NCI-H2107 (cell line): ENCODE measurements at places on chromosomes 6 and 20.

DNA sequence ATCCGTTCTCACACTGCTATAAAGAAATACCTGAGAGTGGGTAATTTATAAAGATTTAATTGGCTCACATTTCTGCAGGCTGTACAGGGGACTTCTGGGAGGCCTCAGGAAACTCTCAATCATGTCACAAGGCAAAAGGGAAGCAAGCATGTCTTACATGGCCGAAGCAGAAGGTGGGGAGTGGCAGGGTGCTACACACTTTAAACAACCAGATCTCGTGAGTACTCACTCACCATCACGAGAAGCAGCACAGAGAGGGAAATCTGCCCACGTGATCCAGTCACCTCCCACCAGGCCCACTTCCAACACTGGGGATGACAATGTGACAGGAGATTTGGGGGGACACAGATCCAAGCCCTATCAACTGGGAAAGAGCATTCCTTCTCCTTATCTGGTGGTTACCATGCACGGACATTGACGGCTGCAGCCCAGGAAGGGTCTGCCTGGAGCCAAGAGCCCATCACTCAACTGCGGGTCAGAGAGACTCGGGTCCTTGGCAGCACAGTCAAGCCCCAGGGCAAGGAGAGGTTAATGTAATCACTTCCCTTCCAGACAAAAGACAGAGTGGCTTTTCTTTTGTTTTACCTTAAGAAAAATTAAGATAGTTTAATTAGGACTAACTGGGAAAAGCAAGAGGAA, 112.3 kb upstream of the CST7 start:
- no peak for DNase-seq

- DNase-seq = no peak
Measured at GRCh38 chr20:24979036-24979960, 13.3 kb downstream of the APMAP start.

GRCh38 chr6:41655646-41656001, 17.4 kb downstream of the MDFI start:
- DNase-seq = no peak

- no peak for DNase-seq
Measured at GRCh38 chr20:48603819-48604405, 223.9 kb downstream of the PREX1 start.

DNA sequence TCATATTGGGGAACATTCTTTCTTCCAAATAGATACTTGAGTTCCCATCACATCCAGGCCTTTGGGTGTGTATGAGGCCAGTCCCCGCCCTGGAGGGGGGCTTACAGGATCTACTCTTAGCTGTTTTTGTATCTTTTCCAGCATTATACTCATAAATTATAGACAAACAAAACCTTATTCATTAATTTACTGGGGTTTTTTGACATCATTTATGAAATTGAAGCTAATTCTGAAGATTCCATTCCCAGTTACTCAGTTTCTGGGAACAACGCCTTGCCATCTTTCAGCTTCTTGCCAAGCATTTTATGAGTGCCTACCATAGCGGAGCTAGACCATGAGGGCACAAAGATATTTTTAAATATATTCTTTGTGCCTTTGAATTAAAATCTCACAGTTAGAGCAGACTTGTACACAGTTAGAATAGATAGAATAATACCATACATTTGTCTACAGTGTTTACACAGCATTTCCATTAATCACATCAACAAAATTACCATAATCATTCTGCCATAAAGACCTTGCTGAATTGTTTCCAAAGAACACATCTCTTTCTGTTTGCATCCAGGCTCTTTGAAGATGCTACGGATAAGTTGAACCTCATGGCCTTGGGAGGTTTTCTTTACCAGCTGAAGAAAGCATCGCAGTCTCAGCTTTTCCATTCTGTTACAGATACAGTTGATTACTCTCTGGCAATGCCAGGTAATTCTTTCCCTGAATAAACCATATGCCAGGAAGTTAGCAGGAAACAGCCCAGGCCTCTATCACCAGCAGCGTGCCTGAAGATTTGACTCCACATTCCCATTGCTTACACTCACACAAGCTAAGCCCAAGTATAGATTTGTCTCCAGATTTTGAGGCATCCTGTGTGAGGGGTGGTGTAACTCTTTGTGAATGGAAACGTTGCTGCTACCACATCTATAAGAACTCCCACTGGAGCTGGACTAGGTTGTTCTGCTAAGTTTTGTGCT, 75.4 kb upstream of the PBOV1 start:
- no peak for DNase-seq

GRCh38 chr20:34514897-34515483, 1.2 kb upstream of the DYNLRB1 start:
- DNase-seq = no peak

DNA sequence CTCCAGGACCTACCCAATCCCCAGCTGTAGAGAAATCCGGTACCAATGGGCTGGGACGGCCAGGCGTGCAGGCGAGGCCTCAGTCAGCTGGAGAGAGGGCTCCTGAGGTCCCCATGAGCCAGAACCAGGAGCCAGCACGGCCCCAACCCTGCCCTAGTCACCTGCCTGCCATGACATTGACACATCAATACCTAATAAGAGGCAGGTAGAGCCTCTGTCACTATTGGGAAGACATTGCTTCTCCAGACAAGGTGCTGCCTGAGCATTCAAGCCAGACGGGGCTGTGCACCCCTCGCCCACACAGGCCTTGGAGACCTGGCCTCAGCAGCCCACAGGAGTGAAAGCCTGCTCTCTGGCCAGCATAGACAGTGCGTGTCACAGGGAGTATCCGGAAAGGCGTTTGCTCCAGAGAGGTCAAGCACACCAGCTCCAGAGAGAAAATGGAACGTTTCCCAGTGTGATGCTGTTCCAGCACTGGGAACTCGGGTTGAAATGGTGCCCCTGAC, 3.5 kb downstream of the DLL1 start:
- no peak for DNase-seq

DNA sequence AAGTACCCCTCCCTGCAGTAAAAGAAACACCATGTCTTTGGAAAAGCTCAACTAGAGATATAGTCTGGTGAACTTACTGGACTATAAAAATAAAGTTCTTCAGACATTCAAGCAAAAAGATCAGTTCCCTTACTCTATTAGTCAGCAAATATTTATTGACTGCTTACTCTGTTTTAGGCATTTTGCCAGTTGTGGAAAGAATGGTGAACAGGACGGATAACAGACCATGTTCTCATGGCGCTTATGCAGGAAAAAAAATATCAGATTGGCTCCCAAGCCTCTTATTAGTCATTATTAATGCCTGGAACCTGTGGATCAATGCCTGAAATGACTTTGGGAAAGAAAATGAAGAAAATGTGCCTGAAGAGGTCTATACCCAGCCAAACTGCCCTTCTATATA, 282.2 kb upstream of the EPHA7 start:
- no peak for DNase-seq

DNA sequence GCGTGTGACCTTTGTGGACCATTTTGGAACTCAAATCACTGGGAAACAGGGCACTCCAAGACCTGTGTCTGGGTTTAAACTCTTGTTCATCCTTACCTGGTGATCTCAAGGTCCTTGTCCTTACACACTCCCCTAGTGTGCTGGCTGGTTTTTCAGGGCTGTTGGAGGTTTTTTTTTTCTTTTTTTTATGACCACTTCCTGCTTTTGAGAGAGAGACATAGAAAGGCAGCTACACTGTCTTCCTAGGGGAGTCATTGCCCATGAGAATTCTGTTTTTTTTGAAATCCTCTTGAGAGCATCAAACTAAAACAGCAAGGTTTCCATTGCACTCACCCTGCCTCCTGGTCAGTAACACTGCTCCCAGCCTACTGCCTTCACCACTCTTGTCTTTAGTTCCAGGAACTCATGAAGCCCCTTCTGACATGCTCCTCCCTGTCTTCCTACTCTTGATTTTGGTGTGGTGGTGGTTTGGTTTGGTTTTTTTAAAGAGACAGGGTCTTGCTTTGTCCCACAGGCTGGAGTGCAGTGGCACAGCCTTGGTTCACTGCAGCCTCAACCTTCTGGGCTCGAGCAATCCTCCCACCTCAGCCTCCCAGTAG, 28.6 kb downstream of the PRPH2 start:
- no peak for DNase-seq

DNA sequence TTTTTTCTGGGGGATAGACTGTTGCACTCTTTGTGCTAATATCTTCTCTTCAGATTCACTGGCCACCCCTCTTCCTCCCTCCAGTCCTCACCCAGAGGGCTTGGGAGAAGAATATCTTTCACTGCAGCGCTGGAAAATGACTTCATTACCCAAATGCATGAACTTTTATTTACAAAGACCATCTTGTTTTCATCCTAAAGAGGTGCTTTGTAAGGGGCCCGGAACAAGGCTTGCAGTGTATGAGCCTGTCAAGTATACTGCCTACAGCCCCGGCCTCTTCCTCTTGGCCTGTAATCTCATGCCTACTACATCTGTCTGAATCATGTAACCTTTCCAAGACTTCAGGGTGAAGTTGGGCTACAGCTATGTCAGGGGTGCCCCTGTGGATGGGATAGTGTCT, 554 bp upstream of the LAMA4 start:
- no peak for DNase-seq

GRCh38 chr20:6094063-6094462, 28.8 kb downstream of the FERMT1 start:
- DNase-seq = no peak

DNA sequence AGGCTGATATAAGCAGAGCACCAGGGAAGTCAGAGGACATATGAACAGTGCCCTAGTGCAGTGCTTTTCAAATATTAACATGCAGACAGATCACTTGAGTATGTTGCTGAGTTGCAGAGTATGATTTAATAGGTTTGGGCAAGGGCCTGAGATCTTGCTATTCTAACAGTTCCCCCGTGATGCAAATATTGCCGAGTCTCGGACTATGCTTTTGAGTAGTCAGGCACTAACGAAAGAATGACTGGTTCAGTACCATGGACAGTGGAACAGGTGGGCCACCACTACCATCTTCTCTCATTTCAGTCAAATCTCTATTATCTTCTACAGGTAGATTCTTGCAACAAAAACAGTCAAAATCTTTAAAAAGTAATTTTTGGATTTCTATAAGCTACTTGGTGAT, 3.7 kb upstream of the TMEM200A start:
- DNase-seq = no peak

DNA sequence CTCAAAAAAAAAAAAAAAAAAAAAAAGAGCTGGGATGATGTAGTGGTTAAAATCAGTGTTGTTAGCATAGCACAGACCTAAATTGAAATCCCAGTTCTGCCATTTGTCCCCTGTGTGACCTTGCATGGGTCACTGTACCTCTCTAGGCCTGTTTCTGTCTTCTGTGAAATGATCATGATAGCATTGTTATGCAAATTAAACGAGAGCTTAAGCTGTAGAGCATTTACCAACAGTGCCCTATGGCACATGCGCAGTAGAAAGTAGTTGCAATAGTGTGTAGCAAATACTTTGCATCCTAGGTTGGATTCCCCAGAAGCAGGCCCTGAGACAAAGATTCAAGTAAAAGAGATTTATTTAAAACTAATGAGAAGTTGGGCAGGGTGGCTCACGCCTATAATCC, 7.3 kb downstream of the PSORS1C2 start:
- no peak for DNase-seq

DNA sequence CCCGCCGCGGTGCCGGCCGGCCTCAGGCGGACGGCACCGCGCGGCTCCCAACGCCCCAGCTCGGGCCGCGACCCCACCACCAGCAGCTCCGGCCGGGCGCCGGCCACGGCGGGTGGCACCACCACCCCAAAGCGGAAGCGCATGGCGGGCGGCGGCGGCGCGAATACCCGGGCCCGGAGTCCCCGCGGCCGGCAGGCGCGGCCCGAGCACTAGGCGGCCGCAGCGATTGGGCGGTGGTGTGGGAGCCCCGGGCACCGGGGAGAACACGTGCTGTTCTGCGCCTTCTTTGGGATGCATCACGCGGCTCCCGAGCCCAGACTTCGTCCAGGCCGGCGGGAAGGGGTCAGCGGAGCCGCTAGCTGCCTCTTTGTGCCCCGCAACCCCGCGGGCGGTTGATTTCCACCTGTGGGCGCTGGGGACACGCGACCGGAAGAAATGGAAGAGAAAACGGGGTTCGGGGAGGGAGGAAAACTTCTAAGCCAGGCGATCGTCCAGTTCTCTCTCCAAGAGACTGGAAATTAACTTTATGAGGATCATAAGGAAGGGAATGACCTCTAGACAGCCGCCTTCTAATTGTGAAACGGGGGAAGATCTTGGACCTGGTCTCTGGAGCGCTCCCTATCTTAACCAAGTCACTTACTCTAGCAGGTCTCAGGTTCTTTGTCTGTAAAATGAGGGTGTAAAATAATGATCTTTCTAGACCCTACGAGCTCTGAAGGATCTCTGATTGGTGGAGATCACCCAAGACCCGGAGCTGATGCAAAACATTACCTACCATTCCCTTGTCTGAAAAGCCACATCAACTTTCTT, at the start of gene EPM2A:
TSS of gene EPM2A (minus strand) at position 165 of the 810 bp plus-strand sequence. CDS start at position 143, 22 bp downstream.
- peak; percentile 26 for DNase-seq

DNA sequence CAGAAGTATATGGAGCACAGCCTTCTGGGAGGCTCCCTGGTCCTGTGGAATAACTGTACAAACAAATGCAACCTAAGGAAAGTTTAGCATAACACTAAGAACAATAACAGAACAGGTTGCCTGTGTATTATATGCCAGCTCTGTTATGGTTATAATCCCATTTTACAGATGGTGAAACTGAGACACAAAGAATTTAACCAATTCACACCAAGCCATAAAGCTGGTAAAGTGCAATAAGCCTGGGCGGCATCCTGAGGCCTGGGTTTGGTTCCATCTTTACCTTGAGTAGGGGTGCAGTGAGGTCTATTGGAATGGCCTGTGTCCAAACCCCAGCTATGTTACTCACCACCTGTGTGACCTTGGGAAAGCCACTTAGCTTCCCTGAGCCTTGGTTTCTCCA, 14.7 kb upstream of the PACSIN1 start:
- DNase-seq = no peak

DNA sequence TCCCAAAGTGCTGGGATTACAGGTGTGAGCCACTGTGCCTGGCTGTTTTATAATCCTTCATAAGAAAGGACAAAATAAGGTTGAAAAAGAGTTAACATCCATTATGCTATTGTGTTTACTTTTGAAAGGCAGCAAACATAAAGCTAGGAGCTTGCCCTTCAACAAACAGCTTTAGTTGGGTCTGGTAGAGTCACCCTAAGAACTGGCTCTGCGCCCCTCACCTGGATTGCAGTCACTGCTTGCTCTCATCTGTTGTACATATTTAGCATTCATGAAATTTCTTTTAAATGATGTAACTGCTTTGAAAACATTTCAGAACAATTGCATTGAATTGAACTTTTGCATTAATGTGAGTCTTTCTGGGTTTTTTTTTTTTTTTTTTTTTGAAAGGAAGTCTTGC, 38.9 kb downstream of the JARID2 start:
- DNase-seq = no peak

GRCh38 chr20:22690000-22690399, 105.6 kb upstream of the FOXA2 start:
- no peak for DNase-seq

- no peak for DNase-seq
Measured at GRCh38 chr6:10425176-10425974, 10.5 kb upstream of the TFAP2A start.
